Stimulated activated CD8-positive, alpha-beta memory T cell treated with anti-CD3 and anti-CD28 coated beads, Interleukin-4, amount 100 ng/mL, for 4 hours (primary cell): ENCODE measurements at places on chromosomes 4 and X.

GRCh38 chr4:125796138-125796537 is 481.4 kb downstream of the FAT4 start:
- DNase-seq = no peak

DNA sequence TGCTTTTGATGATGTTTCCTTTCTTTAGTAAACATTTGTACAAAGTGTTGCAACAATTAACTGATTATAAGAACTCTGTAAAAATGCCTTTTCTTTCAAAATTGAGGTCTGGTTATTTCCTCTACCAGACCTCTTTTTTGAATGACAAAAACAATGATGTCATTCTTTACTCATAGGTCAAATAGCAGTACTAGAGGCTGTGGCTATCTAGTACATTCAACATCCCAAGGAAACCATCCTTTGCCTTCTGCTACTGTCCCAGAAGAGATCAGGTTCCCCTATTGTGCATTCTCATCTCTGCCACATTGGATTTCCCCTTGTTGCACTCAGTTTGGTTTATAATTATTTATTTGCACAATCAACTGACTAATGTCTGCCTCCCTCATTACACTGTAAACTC is 19.1 kb upstream of the MAD2L1 start:
- no peak for DNase-seq

- DNase-seq = no peak
Measured at GRCh38 chr4:41009411-41009810, 204.9 kb downstream of the APBB2 start.

- no peak for DNase-seq
Measured at GRCh38 chr4:8909548-8909947, 37.9 kb upstream of the HMX1 start.

DNA sequence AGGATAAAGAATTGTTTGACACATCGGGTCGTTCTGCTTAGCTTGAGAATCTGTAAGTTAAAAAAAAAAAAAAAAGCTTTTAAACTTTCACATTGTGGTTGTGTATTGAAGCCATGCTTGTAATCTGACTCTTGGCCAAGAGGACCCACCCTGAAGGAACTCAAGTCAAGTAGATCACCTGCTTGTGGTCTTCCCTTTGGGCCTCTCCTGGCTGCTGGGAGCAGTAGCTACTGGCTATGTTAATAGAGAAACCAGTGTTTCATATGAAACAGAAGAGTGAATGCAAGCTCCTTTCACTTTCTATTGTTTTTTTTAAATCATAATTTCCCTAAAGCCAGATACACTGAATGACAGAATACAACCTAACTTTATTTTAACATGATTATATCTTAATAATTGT is 402.4 kb upstream of the NDST4 start:
- no peak for DNase-seq

- DNase-seq = no peak
Measured at GRCh38 chr4:183960046-183960420, 54.9 kb downstream of the STOX2 start.

DNA sequence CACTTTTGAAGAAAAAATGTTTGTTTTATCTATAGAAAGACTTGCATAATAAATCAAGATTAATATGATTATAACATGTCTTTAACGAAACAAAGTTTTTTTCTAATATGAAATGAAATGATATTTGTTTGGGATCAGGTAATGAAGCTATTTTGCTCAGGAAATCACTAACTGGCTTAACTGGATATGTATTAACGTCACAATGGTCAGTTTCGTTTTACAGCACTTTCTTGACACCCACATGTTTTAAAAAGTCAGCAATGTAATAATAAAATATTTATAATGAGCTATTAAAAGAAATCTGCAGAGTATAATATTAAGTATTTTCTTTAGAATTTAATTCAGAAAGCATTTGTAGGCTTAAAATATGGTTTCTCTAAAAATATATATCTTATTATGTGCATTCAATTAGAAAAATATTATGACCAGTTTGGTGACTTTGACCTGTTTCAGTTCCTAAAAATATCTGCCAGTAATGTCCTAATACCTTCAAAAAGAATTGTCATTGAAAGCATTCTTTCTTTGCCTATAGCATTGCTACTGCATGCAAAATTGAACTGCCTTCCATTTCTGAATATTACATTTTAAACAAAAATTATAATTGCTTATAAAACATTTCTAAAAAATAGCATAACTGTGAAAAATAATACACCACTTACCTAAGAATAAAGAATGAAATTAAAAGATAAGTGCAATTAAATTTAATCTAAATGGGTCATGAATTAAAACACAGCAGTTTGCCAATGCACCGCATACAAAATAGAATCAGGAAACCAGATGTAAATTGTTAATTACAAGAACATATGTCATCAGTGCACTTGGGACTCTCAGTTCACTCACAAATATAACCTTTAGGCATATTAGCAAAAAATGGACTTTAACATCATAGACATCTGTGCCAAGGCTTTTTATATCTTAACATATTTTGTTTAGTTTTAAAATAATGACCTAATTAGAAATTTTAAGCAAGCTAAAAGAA is 31.6 kb downstream of the TIGD2 start:
- no peak for DNase-seq

GRCh38 chr4:175394208-175394607 is 417.9 kb downstream of the GPM6A start:
- DNase-seq = no peak

DNA sequence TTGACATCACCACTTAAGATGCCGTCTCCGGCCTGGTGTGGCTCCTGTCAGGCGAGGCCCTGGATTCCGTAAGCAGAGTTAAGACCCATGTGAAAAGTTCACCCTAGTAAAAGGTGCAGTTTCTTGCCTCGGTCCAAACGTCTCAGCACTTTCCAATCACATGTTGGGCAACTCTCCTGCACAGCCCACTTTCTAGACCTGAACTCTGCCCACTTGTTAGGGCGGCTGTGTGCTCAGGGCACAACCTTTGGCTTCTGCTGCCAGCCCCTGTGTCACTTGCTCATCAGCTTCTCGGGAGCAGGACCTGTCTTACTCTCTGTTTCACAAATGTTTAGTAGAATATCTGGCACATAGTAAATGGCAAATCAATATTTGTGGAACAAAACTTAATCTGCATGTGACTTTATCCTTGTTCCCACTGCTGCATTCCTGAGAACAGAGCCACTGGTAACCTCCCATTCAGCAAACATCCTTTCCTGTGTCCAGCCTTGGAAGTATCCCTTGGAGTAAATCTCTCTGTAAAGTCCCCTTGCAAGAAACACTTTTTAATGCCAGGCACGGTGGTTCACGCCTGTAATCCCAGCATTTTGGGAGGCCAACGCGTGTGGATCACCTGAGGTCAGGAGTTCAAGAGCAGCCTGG is 38.7 kb upstream of the SH3RF1 start:
- DNase-seq = no peak

- DNase-seq = no peak
Measured at GRCh38 chr4:51895158-51895557, 52.2 kb downstream of the DCUN1D4 start.

GRCh38 chr4:157221895-157222770 is 1.6 kb downstream of the GRIA2 start:
- no peak for DNase-seq

GRCh38 chr4:70251945-70252277 is 9.5 kb downstream of the CSN3 start:
- DNase-seq = no peak

GRCh38 chr4:16995451-16995850 is 97.0 kb upstream of the LDB2 start:
- DNase-seq = no peak

- DNase-seq = peak; percentile 44
Measured at GRCh38 chrX:100685284-100685996, 41.4 kb downstream of the SRPX2 start.
